ENCODE measurements at places on chromosomes 2 and 18. TPM values are rescaled to one million over a fixed set of nuclear protein-coding genes. Genes with fewer than 3 reads are reported as not detected.

ESPNL gene
- total RNA-seq = 0.05 TPM

HOXD12 gene
- not detected for total RNA-seq

EIF4E2 gene
- 27.2 TPM for total RNA-seq

WIPF1 gene
- 11.8 TPM for total RNA-seq

CYTIP gene
- 3.7 TPM for total RNA-seq
